ENCODE measurements at places on chromosomes 6 and 20.

DNA sequence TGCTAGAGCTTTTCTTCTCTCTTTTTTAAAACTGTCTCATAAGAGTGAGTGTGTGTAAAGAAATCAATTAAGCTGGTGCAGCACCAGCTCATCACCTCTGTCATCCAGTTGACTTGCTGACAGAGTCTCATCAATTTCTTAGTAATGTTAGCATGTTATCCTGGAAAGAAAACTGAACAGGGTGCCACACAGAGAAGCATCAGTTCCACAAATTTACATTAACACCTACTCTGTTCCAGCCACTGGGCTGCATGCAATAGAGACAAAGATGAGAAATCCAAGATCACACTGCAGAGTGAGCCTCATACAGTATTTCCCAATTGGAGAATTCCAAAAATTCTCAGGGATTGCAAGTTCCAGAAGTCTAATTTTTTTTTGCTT is 207.0 kb upstream of the CITED2 start:
- DNase-seq = no peak

GRCh38 chr20:23325107-23325506 is 25.5 kb upstream of the NXT1 start:
- no peak for DNase-seq

GRCh38 chr6:4812068-4812467 is 35.9 kb downstream of the CDYL start:
- DNase-seq = no peak

DNA sequence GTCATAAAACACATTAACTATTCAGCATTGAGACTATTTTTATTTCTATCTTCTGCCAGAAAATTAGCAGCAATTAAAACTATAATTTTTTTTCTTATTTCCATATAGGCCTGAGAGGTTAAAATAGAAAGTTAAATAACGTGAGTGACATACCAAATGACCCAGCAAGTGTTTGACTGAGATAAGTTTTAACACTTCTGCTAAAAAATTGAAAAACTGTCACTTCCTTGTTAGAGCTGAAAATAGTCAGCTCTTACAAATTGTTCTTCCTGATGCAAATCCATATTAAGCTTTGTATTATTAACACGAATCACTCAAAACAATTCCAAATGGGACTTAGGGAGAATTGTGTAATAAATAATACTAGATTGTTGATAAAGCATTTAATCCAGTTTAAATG is 26.5 kb upstream of the STX11 start:
- DNase-seq = no peak

GRCh38 chr20:53917145-53918019 is 153.0 kb downstream of the BCAS1 start:
- no peak for DNase-seq

- DNase-seq = no peak
These were observed 42.8 kb downstream of the HNF4A start for GRCh38 chr20:44398335-44398734.

- DNase-seq = no peak
These were observed 2.2 kb upstream of the GRM4 start for GRCh38 chr6:34147906-34148630.

- DNase-seq = no peak
These were observed 252.2 kb downstream of the DLL1 start for GRCh38 chr6:170038708-170039107.

GRCh38 chr20:4805663-4806449 is 84.1 kb downstream of the PRND start:
- no peak for DNase-seq

DNA sequence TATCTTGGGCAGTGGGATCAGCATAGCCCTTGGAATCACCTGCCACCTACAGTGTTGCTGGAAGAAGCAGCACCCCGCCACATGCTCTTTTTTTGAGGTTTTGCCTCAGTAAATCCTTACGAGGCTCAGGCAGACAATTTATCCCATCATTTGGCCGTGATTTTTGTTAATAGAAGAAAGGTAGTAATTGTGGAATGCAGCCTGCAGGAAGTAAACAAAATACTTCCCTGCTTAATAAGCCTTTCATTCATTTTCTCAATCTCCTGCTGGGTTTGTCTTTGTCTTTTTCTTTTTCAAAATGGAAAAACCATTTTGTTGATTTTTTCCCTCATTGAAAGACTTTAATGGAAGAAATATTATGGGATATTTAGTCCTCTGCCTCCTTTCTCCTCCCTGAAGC is 93.7 kb upstream of the CD83 start:
- no peak for DNase-seq

DNA sequence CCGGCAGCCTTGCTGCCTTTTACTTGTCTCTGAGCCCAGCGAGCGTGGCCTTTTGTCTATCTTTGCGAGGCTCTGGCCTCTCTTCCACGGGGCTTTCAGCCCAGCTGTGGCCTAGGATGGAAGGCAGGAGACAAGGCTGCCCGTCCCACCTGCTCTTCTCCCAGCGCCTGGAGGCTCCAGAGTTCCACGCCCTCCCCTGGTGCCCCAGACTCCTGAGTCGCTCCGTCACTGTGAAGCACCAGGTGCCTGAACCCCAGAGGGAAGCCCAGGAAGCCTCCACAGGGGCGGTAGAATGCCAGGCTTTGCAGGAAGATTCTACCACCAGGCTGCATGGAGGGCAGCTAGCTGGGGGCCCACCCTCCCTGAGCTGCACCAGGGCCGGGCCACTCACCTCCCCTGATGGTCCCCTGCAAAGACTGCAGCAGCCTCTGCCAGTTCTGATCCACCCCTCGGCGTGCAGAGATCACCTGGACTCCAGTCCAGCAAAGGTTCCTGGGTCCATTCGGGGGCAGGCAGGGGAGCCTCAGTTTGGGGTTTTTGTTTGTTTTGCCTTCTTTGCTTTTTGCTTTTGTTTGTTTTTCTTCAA is 384.6 kb downstream of the CDH4 start:
- no peak for DNase-seq

DNA sequence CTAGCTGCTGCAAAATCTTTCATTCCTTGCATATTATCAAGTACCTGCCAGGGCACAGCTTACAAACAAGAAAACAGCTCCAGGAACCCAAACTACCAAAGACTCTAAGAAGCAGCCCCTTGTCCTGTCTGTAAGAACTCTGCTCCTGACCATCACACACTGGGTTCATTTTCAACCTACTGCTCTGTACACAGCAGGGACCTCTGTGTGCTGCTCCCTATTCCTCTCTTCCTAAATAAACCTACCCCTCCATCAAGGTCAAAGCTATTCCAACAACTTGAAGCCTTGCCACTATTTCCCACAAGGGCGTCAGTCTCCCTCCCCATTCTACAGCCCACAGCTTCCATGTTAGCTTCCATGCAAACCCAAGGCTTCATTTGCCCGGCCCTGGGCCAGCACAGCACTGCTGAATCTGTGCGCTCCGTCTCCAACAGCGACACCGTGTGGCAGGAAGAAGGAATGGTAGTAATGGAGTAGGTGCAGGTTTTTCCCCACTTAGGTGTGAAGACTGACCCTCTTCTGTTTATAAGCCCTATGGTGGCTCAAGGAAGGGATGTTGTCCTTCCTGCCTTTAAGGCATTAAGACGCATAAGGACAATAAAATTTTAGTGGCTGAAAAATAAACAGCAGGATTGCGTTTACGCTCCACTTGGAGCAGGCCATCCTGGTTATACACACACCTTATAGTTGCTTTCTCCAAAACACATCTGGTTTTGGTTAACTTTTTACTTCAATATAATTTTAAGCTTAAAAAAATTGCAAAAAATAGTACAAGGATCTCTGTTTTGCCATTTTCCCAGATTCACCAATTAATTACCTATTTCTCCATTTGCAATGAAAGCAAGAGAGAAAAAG is 115.2 kb upstream of the NXT1 start:
- DNase-seq = no peak

- DNase-seq = peak; percentile 43
These were observed 806 bp downstream of the LEMD2 start for GRCh38 chr6:33787954-33788693.

GRCh38 chr6:104638841-104639290 is 220.9 kb downstream of the HACE1 start:
- DNase-seq = no peak

GRCh38 chr20:31908424-31908823 is 38.0 kb downstream of the TTLL9 start:
- no peak for DNase-seq

- DNase-seq = no peak
These were observed 63.9 kb upstream of the IFNGR1 start for GRCh38 chr6:137283080-137283479.

DNA sequence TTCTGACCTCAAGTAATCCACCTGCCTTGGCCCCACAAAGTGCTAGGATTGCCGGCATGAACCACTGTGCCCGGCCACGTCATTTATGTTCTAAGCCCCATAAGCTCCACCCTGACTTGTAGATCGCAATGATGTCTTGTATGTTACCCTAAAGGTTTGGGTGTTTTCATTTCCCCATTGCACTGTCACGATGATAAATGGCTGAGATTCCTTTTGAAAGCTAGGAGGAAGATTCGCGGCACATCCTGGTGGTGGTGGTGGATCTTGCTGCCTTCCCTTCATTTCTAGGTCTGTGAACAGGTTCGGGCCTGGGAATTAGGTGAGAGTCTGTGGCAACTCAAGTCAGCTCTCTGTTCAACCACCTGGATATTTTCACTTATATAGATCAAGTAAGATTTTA is 28.3 kb downstream of the MUC22 start:
- no peak for DNase-seq

DNA sequence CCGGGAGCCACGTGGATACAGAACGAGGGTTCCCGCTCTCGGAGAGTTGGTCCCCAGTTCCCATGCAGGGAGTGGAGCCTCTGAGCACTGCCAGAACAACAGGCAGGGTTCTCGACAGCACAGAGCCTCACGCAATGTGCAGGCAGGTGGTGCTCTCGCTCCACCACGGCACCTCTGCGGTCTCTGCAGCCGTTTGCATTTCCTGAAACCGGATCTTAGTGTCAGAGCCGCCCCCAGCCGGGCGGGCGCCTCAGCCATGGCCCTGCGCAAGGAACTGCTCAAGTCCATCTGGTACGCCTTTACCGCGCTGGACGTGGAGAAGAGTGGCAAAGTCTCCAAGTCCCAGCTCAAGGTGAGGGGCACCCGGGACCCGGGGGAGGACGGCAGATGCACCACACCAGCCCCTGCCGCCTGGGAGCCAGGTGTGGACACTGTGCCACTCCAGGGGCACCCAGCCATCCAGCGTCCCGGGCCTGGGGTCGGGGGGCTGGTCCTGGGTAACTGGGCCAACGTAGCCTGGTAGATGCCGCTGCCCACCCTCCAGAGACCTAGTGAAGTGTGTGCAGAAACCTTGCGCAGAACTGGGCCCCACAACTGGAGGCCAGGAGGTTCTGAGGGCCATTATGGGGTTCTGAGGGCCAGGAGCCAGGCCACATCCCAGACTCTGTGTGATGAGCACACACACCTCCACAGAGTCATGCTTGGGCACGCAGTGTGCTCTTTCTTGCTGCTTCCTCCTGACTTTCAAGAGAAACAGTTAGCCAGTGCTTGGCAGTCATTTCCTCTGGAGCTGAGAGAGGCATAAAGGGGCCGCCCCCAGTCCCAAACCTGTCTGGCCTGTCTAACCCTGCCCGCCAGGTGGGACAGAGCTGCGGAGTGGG is at the start of gene DEF6:
Gene DEF6, plus strand, starts transcription at position 218 of the 881 bp plus-strand sequence. Its CDS starts 39 bp downstream, at position 257.
- no peak for DNase-seq

GRCh38 chr20:18050628-18051027 is 7.1 kb downstream of the OVOL2 start:
- DNase-seq = no peak

- DNase-seq = no peak
These were observed 36.0 kb downstream of the ATXN1 start for GRCh38 chr6:16725145-16725864.

DNA sequence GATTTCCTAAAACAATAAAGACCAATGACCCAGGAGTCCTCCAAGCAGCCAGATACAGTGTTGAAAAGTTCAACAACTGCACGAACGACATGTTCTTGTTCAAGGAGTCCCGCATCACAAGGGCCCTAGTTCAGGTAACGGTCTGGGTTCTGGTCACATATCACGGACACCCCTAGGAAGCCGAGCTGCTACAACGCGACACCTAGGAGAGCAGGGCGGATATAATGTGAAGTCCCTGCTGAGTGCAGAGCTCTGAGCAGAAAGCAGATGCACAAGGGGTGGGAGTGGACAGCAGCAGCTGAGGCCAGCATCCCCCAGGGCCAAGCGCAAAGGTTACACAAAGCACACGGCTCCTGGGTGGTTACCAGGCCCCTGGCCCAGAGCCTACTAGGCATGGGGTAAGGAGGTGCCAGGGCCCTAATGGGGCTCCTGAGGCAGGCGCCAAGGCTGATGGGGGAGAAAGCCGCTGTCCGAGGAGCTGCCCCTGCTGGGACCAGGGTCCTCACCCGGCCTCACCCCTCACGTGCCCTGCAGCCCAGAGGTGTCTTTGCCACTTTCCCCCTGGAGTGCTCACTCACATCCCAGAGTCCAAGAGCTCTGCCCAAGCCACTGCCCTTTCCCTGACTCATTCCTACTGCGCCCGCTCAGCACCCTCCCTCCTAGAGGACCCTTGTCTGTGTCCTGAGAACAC is 8.4 kb downstream of the CST7 start:
- DNase-seq = no peak

DNA sequence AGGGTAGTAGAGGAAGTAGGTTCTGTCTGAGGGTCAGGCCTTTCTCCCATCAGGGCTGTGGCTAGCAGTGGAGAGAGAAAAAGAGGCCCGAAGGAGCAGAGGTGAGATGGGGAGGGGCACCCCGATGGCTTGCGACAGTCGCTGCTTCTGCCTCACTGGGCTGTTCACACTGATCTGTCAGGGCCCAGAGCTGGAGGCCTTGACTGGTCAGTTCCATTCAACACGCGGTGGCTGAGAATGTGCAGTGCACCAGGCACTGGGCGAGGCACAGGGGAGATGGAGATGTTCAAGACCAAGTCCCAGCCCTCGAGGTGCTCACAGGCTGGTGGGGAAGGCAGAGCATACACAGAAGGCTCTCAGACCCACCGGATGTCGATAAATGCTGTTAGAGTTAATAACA is 21.4 kb downstream of the SLC12A5 start:
- no peak for DNase-seq

DNA sequence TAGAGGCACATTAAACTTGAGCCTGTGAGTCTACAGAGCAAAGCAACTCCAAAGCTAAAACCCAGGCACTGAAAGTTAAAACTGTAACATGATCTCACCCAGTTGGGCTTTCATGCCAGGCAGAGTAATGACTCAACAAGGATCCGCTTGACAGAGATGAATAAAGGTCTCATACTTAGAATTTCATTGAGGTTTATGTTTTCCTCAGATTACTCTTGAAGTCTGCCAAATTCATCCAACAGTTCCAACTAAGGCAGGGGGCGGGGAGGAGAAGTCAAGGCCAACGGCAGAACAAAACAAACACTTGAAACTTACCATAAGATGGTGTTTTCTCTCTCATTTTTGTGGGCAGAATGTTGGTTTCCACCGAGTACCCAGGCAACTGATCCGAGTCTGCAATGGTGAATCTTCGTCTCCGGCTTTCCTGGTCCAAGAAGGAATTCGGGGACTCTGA is 54.0 kb upstream of the IPCEF1 start:
- DNase-seq = peak; percentile 95

- DNase-seq = no peak
These were observed 29.7 kb downstream of the SLC12A5 start for GRCh38 chr20:46058599-46059281.
